Sciatic nerve (tissue), 2 donors: ENCODE measurements at places on chromosomes 4 and X.

GRCh38 chr4:95124906-95125504 is 367.2 kb downstream of the BMPR1B start:
- DNase-seq = no peak

DNA sequence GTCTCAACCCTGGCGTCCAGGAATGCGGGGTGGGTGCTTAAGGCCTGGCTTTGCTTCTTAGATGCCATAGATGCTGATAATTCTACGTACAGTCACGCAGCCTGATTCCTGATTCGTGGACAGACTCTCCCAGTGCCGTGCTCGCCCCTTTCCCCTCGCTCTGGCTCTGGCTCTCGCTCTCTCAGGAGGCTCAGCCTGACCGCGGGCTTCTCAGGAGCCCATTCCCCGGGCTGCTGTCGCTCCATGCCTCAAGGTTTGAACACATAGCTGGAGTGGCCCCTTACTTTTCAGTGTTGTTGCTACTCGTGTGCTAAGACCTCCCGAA is 59.2 kb upstream of the ZC4H2 start:
- DNase-seq = no peak

- no peak for DNase-seq
Observed at GRCh38 chr4:170887396-170887795, 797.6 kb upstream of the AADAT start.

GRCh38 chr4:167578906-167579305 is 344.6 kb upstream of the SPOCK3 start:
- no peak for DNase-seq
